Suppressor macrophage treated with lipopolysaccharide for 4 hours (primary cell): ENCODE measurements at places on chromosomes 11 and 22.

GRCh38 chr22:31284281-31285155 is 7.8 kb downstream of the PIK3IP1 start:
- peak; percentile 4 for DNase-seq

GRCh38 chr11:112706863-112707262 is 254.4 kb upstream of the NCAM1 start:
- no peak for DNase-seq

GRCh38 chr11:29452146-29452545 is 564.7 kb downstream of the KCNA4 start:
- no peak for DNase-seq

GRCh38 chr11:4433856-4434255 is 15.2 kb upstream of the OR52K2 start:
- peak; percentile 70 for DNase-seq

DNA sequence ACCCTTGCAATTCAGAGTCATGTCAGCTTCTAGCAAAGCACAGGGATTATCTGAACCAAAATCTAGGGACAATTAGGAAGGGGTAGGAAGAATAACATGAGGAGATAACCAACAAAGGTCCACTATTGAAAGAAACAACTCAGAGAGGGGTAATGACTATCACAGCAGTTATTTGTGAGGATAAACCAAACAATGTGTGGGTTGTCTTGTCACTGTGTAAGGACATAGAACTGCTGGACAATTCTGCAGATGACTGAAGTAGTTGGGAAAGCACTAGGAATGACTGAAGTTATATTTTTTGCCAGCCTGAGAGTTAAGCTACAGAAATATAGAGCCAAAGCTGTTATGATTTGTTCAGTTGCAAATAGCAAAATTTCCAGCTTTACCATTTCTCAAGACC is 858.4 kb upstream of the CCDC90B start:
- DNase-seq: no peak

DNA sequence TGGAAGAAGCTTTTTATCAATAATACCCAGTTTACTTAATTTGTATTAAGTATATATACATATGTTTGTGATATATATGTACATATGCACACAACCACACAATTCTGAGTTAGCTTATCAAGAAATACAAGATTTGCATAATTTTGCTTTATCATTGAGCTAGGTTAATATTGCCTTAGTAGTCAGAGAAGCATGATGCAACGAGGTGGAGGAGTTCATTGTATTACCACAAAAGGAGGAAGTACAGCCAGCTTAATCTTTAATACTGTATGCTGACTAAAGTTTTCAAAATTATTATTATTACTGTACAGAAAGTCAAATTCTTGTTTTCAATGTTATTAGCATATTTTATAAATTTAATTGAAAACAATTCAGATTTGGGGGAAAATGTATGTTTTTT is 278.4 kb upstream of the PDGFD start:
- peak; percentile 5 for DNase-seq

DNA sequence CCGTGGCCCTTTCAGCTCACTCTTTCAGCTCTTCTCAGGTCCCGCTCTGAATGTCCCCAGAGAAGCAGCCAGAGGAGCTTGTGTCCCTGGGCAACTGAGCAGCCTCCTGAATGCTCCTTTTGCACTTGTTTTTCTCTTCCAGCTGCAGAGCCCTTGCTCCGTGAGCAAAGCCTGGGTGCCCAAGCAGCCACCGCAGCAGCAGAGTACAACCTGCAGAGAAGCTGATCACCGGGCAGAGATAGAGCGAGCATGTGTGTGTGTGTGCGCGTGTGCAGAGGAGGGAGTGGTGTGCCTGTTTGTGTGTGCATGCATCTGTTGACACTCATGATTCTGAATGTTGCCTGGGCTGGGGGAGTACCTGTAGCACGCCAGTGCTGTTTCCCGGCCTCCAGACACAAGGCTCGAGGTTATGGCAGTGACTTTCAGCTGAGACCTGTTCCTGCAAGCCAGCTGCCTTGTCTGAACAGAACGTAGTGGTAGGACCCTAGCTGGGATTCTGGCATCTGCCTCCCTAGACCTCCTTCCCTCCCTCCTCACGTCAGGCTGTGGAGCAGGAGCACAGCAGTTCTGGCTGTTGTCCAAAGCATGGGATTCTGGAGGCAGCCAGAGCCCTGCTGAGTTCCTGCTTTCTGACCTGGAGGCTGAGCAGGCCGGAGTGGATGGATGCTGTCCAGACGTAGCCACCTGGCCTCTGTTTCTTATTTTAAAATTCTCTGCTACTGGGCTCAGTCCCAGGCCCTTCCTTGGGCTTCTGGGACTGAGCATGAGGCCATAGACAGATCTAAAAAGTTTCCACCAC is 4.5 kb upstream of the MAPK8IP1 start:
- no peak for DNase-seq

DNA sequence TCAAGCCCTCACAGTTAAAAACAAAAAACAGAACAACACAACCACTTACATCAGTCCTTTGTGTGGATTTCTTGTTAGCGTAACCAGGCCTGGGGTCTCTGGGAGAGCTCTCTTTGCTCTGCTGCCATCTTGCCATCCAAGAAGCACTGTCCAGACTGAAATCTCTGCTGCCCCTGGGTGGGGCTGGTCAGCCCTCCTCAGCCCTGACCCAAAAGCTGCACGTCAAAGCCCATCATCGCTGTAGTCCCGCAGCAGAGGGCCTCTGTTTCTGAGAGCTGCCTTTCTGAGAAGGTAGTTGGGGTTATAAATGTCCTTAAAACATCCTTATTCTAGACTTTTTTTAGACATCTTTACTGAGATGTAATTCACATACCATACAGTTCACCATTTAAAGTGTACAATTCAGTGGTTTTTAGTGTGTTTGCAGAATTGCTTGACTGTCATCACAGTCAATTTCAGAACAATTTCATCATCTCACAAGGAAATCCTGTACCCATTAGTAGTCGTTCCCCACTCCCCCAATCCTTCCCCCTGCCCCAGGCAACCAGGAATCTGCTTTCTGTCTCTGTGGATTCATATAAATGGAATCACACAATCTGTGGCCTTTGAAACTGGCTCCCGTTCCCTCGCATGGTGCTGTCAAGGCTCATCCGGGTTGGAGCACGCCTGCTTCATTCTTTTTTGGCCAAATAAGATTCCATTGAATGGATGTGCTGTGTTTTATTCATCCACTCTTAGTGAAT is 94.9 kb downstream of the TBC1D22A start:
- no peak for DNase-seq

- DNase-seq: no peak
These were observed 43.1 kb upstream of the CCDC188 start for GRCh38 chr22:20193761-20194494.

DNA sequence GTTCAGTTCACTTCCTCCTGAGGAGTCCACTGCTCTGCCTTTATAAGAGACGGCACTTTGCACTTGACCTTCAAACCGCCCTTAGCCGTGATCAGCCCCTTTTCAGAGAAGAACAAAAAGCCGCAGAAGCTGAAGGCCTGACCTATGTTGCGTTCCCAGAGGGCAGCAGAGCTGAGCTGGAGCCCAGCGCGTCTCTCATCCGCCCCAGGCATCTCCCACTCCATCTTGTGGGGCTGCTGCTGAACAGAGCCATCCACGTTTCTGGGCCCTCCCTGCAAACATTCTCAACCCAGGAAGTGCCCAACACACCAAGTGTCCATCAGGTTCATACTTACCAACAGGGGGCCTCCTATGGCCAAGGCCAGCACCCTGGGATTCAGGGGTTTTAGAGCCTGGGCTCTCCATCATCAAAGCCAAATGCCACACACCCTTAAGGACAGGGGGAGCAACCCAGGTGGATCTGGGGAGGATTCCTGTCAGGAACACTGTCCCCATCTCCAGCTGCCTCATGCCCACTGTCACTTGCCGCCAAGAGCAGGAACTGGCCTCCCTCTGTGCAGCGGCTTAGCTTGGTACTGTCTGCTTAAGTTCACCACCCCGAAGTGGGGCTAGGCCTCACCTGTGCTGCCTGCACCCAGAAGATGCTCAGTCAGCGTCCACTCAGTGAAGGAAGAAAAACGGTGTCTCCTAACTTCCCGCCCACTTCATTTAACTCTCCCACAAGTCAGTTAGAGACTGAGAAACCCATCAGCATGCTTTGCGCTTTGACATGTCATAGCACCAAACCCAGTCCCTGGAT is 16.0 kb upstream of the EFCAB6 start:
- no peak for DNase-seq

DNA sequence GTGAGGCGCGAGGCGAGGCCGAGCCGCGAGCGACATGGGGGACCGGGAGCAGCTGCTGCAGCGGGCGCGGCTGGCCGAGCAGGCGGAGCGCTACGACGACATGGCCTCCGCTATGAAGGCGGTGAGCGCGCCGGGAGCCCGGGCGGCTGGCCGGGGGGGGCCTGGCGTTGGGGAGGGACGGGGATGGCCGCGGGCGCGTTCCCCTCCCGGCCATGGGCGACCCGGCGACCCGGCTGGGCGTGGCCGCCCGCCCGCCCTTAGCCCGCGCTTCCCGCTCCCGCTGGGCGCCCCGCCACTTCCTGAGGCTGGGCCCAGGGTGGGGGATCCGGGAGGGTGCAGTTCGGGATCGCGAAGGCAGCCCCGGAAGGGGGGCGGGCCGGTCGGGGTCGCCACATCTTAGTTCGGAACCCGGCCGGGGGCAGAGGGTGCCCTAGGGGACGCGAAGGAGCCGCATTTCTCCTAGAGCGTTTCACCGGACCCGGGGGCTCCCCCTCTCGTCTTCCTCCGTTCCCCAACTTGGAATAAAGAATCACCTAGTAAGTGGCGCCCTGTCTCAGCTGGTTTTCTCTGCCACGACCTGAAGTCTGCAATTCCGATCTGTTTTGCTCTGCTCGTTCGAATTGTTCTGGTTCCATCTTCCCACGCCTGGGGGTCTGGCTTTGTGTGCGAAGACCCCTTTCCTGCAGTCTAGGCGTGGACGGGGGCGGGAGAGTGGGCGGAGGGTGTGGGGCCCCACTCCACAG is 536 bp downstream of the YWHAH start:
- peak; percentile 42 for DNase-seq

GRCh38 chr22:21972293-21972779 is 10.3 kb downstream of the TOP3B start:
- peak; percentile 42 for DNase-seq

DNA sequence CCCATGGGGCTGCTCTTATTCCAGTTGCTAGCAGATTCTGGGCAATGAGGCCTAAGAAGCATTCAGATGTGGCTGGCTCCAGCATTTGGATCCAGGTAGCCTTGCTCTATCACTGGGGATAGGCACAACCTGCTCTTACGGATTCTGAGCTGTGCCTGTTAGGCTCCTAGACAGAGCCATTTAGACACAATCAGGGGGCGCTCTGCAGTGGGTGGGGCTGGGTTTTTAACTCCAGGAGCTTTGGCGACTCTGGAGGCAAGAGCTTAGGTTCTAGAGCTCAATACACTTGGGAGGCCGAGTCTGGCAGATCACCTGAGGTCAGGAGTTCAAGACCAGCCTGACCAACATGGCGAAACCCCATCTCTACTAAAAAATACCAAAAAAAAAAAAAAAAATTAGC is 32.0 kb downstream of the KCNC1 start:
- no peak for DNase-seq

DNA sequence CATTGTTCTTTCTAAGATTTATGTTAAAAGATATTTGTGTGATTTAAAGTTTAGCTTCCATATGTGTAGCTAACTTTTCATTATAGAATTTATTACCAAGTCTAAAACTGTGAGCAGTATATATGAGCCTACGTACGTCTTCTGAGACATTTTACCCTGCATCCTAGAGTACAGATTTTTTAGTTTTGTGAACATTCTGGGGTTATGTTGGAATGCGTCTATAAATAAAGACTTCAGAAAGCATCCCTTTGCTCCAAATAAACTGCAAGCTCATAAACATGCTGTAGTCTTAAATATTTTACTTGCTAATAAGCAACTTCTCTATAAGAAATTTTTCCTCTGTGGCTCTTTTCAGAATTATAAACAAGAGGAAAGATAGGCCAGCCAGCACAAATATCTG is 236.5 kb downstream of the DDX10 start:
- no peak for DNase-seq

DNA sequence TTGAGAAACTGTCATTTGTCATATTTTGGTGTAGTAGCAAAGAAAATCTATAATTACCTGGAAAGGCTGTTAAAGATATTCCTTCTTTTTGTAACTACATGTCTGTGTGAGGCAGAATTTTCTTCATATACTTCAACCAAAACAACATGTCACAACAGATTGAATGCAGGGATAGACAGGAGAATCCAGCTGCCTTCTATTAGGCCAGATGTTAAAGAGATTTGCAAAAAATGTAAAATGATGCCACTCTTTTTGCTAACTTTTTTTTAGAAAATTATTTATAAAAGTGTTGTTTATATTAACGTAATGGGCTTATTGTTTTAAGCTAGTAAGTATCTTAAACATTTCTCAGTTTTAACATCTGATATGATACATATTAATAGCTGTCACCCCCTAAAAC is 12.7 kb downstream of the DGKZ start:
- no peak for DNase-seq

DNA sequence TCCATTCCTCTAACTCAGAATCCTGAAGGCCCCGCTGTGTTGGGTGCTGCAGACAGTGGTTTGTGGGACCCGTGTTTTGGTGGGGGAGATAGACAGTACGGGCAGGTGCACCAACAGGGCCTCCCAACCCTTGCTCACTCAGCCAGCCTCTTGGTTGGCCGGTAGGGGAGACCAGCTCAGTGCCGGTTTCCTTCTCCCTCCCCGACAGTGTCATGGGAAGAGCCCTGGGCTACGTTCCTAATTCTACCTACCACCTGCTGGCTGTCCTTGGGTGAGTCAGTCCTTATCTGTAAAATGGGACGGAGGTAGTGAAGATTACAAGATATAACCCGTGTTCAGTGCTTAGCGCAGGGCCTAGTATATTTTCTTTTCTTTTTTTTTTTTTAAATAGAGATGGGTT is 5.9 kb downstream of the TMEM134 start:
- no peak for DNase-seq

- no peak for DNase-seq
These were observed 35.4 kb upstream of the CARS1 start for GRCh38 chr11:3092603-3093141.
